ENCODE measurements at places on chromosomes 1 and 21. TPM values are rescaled to one million over a fixed set of nuclear protein-coding genes. Genes with fewer than 3 reads are reported as not detected.

DNA sequence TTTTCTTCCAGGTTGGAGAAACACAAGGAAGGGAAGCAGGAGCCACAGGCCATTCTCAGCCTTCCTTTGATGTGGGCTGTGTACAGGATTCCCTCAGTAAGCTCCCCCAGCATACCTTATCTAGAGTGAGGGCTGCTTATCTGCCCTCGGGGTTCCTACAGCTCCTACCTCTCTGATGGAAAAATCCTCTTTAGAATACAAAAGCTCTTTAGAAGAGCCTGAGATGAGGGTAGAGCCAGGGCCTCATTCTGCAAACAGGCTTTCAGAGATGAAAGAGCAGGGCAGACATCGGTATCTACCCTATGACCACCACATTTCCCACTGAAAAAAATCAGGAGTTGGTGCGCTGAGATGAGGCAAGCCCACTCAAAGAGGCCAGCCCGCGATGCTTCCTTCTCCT lies 85.1 kb downstream of the PLPP3 start:
- no peak for DNase-seq

DNA sequence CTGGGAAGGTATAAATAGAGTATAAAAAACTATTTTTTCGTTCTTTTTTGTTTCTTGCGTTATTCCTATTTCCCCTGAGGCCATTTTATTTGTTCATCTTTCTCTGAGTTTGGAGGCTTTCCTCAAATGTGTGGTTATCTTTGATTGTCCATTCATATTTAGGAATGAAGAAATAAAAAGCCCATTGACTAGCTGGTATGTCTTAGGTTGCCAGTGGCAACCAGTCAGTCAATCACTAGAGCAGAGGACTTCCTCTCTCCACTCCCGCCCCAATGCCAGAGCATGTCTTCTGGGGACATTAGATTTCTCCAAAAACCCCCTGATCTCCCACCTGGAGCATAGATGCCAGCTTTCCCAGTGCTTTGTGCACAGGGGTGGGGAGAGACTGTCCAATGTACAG lies 20.7 kb upstream of the FOXE3 start:
- DNase-seq: peak; percentile 57

DNA sequence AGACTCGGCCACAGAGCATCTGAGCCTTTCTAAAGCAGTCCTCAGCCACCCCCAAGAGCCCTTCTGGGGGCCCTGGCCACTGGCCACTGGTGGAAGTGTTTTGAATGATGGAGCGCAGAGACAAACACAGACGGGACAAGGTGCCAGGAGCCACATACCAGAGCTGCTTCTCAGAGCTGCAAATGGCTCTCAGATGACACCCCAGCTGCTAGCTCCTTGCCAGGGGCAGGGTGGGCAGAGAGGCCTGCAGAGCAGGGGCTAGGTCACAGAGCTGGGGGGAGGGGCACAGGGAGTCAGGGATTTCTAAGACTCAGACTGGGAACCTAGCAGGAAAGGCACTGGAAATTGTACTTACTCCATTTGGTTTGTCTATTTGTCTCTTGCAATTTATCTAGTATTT lies 30.4 kb downstream of the KCNN3 start:
- no peak for DNase-seq

GRCh38 chr1:172761581-172762486 lies 102.9 kb downstream of the FASLG start:
- DNase-seq: no peak

GRCh38 chr1:53568540-53568939 lies 109.3 kb downstream of the DMRTB1 start:
- DNase-seq: no peak

DNA sequence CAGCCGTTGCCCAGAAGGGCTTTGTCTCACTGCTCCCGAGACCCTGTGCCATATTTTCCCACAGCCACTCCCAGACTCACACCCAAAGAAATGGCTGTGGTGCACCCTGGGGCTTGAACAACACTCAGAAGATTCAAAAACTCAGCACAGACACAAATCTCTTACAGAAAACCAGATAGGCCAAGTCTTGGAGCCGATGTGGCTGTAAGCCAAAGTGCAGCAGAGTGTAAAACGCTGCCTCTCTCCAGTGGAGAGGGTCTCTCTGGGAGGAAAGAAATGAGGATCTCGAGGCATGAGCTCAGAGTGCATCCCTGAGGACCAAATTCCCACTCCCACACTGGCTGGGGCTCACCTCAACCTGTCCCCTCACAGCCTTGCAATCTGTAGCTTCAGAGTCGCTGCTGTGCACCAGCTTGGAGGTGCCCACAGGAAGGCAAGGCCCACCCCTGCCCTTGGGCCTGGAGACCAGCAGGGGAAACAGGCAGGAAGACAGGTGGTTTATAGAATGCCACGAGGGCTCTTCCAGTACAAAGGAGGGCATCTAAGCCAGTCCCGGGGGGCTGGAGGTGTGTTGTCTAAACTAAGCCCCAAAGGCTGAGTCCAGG lies 171.3 kb upstream of the AJAP1 start:
- DNase-seq: no peak

DNA sequence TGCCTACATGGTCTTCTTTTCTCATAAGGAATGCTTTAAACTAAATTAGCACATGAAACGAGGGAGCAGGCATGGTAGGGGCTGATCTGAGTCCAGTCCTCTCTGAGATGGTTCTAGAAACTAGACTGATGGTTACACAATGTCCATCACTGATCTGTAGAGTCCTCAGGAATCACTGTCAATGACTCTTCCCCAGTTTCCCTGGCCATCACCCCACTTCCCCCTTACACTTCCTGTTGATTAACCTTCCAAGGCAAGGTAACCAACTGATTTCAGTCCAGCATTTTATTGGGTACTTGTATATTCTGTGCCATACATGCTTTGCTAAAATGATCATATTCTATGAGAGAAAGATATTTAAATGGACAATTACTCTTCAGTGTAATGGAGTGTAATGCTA lies 100.6 kb upstream of the ARTN start:
- no peak for DNase-seq

GRCh38 chr1:189782295-189782694 lies 695.4 kb downstream of the BRINP3 start:
- DNase-seq: no peak

DNA sequence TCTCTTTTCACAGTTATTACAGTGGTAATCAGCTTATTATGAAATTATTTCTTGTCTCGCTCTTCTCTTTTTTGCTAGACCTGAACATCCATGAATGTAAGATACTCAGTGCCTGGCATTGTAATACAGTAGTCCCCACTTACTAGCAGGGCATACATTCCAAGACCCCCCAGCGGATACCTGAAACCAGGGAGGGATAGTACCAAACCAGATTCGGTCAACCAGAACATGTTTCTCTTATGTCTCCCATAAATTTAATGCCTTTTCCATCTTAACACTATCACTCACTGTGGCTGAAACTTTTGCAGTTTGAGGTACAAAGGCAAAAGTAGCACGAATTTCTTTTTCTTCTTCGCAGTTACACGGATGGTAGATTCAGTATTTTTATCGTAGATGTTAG lies 24.6 kb upstream of the B3GALT2 start:
- no peak for DNase-seq

DNA sequence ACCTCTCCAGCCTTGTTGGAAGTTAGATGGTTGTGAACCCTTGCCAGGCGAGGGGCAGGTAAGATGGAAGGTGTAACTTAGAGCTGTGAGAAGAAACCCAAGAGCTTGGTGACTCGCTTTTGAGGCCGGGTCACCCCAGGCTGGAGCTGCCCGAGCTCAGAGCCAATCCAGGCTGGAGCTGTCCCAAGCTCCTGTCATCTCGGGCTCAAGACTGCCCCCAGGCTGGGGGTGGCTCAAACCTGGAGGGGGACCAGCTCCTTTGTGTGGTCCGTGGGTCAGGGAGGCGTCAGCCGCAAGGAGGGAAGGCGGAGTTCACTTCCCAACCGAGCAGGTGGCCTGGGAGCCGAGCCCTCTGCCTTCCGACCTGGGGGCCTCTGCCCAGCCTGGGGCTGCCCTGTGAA lies 2.0 kb downstream of the HUNK start:
- no peak for DNase-seq

DNA sequence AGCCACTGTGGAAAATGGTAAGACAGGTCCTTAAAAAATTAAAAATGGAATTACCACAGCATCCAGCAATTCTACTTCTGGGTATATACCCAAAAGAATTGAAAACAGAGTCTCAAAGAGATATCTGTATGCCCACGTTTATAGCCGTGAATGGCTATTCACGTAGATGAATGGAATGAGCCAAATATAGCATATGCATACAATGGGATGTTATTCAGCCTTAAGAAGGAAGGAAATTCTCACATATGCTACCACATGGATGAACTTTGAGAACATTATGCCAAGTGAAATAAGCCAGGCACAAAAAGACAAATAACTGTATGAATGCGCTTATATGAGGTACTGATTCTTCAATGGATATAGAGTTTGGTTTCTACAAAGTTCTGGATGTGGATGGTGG lies 134.5 kb upstream of the KCNE2 start:
- no peak for DNase-seq

GRCh38 chr1:98388441-98388840 lies 273.1 kb upstream of the SNX7 start:
- no peak for DNase-seq

DNA sequence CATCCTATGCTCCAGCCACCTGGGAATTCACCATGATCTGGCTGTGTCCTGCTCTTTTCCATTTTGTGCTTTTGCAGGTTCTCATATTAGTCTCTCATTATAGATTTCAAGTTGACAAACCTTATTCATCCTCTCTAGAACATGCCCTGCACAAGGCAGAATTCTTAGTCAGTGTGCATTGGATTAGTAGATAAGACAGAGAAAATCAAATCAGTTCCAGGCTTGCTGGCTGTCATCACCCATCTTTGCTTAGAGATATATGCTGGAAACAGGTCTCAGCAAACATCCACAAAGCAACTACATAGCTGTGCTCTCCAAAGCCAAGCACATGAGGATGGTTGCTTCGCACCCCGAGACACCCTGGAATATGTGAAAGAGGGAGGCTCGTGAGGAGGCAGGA lies 24.8 kb downstream of the TSPAN2 start:
- DNase-seq: no peak

GRCh38 chr1:24990136-24990535 lies 60.1 kb upstream of the RUNX3 start:
- DNase-seq: no peak

DNA sequence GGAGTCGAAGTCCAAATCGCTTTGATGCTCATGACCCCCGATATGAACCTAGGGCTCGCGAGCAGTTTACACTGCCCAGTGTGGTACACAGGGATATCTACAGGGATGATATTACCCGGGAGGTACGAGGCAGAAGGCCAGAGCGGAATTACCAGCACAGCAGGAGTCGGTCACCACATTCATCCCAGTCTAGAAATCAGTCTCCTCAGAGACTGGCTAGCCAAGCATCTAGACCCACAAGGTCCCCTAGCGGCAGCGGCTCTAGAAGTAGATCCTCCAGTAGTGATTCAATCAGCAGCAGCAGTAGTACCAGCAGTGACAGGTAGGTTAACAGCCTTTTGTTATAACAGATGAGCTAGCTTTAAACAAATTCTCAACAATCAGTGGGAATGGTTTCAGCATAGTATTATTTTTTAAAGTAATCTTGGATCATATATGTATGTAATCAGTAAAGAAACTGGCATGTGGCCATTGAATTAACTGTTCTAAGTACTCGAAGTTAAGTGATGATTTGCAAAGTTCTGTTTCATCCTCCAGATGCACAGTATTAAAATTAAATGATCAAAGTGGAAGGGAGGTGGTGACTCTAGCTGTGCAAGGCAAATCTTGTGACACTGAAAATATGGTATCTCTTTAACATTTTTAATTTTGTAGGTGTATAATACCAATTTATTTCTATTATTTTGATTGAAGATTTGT lies 29.0 kb downstream of the SPEN start:
- DNase-seq: no peak

The NR5A2 gene
- 0.83 TPM for total RNA-seq

The CDA gene
- 4.8 TPM for total RNA-seq

The C1orf210 gene
- not detected for total RNA-seq

The PCAT6 gene
- not detected for total RNA-seq

The LRRC42 gene
- total RNA-seq: 30.1 TPM

The B3GALT2 gene
- 2.5 TPM for total RNA-seq

The CDC42 gene
- 228 TPM for total RNA-seq

The NFYC gene
- 30.0 TPM for total RNA-seq

The SIM2 gene
- 0.42 TPM for total RNA-seq
